Ovary (tissue), 10 donors: ENCODE measurements at places on chromosomes 2 and 18. TPM values are rescaled to one million over a fixed set of nuclear protein-coding genes. Genes with fewer than 3 reads are reported as not detected.

GRCh38 chr18:7116001-7116730, 1.4 kb downstream of the LAMA1 start:
- DNase-seq = no peak

DNA sequence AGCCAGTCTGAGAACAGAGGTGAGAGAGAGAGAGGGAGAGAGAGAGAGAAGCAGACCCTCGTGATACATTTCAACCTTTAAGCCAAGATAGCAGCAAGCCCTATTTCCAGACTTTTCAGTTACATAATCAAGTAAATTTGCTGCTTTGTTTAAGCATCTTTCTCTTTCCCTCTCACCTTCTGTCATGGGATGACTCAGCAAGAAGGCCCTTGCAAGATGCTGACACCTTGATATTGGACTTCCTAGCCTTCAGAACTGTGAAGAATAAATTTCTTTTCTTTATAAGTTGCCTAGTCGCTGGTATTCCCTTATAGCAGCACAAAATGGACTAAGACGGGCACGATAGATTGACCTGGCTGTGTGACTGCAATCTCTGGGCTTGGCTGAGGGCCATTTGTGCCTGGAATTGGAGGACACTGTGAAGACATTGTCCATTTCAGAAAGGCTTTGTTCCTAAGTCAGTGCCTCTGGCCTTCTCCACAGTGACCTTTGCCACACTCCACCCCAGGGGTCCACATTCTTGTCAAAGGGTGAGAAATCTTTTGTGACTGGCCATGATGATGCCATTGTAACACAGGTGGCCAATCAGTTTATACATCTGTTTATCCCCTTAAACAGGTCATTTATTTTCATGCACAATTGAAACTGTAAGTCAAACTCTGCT, 51.3 kb upstream of the ITSN2 start:
- no peak for DNase-seq

REG1A gene
- polyA plus RNA-seq = 0.24 TPM

GPR75 gene
- 1.1 TPM for polyA plus RNA-seq

TLX2 gene
- polyA plus RNA-seq = not detected

ABCG8 gene
- 0.02 TPM for polyA plus RNA-seq

DNA sequence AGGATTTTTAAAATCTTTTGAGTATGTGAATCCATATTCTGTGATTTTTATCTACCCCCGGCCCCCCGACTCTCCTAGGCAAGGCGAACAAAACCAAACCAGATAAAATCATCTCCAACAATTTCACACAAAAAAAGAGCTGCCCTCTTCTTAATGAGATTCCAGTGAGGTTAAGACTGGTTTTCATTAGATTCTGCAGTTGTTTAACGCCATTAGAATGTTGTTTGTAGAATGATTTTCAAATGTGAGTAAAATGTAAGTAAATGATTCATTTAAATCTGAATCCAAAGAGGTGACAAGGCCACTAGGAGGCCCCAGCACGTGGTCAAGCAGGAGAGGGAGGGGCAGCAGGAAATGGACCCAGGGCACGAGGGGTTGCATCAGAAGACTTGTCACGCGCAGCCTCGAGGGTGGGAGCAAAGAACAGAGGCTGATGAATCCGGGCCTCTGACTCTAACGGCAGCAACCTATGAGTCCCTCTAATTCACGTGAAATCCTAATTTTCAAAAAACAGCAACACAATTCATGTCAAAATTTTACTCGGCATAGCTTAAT, 24.3 kb upstream of the KLHL29 start:
- no peak for DNase-seq

- DNase-seq = no peak
Measured at GRCh38 chr2:5482929-5483331, 209.3 kb upstream of the SOX11 start.

PFN4 gene
- 0.18 TPM for polyA plus RNA-seq

DNA sequence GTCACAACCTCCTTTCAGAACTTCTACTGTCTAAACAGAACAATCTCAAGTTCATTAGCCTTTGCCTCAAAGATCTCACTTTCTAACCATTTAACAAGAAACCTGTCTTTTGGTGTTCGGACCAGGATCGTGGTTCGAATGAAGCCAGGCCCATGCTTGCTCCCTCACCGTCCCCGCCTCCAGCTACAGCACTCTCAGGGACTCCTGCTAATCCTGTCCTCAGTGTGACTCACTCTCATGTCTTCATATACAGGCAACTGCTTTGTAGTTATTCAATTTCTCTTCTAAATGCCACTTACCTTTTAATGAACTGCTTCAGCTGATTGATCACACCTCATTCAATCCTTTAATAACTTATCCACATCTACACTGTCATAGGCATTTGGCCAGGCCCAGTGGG, 15.8 kb downstream of the SERTAD2 start:
- DNase-seq = no peak

RAX gene
- not detected for polyA plus RNA-seq

DSG1 gene
- not detected for polyA plus RNA-seq

GRHL1 gene
- polyA plus RNA-seq = 0.32 TPM

GRCh38 chr18:9659499-9660375, 45.4 kb upstream of the PPP4R1 start:
- no peak for DNase-seq

DNA sequence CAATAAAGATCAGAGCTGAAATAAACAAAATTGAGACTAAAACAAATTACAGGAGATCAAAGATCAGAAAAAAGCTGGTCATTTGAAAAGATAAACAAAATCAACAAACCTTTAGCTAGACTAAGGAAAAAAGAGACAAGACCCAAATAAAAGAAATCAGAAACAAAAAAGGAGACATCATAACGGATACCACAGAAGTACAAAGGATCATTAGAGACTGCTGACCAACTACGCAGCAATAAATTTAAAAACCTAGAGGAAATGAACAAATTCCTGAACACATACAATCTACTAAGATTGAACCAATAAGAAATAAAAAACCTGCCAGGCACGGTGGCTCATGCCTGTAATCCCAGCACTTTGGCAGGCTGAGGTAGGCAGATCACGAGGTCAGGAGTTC, 33.7 kb downstream of the USP34 start:
- DNase-seq = no peak

- peak; percentile 24 for DNase-seq
Measured at GRCh38 chr2:228507870-228508269, 326.4 kb upstream of the SPHKAP start.

DNA sequence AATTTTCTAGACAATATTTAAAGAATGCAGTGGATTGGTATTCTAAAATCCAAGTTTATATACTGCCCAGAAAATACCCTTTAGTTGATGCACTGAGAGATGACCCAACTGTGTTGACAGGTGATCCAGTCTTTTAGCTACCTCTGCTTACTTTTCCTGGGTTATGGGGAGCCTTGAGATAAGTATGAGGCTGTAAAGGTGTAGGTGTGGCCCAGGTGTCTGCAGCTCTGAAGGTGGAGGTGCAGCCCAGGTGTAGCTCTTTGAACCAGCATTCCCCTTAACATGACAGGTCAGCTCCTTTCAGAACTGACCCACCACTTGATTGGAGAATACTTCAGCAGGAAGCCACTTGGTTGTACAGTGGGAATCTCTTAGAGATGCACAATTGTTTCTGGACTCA, 62.3 kb upstream of the ACSL3 start:
- no peak for DNase-seq

DNA sequence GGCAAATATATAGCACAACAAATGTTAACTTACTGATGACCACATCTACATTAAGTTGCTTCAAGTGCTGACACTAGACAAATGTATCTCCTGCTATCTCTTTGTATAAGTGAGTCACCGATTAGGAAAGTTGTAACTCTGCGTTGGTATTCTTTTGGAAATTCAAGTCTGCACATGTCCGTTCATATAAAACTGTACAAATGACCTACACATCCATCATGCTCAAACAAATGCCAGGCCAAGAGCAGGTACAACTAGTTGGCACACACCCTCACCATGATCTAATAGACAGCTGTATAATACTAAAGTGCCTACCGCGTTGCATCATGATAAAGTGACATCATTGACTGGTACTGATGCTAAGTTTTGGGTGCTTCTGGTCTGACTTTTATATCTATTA, 141.1 kb downstream of the RBMS1 start:
- no peak for DNase-seq

UGT1A4 gene
- not detected for polyA plus RNA-seq

REG1B gene
- not detected for polyA plus RNA-seq

PROC gene
- polyA plus RNA-seq = not detected

DNA sequence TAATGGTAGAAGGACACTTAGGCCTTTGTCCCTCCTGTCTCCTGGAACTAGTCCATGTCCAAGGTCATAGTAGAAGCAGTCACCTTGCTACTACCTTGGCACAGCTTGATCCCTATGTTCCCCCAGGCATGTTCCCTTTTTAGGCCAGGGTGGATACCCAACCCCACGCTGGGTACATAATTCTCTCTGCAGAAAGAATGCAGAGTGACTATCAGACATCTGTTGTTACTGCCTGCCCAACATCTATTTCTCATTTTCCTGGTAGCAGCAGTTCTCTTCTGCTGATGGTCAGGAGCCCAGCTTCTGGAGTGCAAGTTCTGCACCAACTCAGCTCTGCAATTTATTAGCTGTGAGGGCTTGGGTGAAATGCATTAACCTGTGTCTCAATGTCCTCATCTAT, 4.4 kb upstream of the METTL21A start:
- no peak for DNase-seq

DNA sequence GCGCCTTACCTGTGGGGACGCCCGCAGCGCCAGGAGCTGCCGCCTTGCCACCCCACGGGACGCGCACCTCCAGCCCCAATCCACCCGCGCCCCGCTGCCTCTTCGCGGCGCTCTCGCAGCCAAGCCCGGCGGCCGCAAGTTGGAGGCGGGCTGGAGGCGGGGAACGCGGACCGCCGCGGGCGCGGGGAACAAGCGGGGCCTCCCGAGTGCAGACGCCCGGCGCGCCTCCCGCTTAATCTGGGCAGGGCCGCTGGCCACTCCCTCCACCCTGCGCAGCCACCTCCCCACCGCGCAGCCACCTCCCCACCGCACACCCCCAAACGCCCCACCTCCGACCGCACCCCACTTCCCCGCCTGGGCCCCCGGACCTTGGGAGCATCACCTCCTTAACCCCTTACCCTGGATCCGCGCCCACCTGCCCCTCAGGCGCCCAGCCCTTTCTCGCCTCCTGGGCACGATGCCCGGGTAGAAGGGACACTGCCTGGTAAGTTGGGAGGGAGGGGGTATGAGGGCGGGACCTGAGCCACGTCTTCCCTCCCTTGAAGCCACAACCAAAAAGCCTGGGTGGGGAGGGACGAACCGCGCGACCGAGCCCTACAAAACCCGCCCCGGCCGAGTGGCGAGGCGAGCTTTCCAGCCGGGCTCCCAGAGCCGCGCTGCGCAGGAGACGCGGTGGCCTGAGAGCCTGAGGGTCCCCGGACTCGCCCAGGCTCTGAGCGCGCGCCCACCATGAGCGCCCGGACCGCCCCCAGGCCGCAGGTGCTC, at the start of the genes COL4A3 and COL4A4:
COL4A3 (plus strand) TSS at position 627 of the 765 bp plus-strand sequence; CDS start at position 730, 103 bp downstream.
COL4A4 (minus strand) TSS at position 208 of the 765 bp plus-strand sequence. CDS start 16,722 bp downstream, outside the sequence.
- peak; percentile 71 for DNase-seq
